Cortex of kidney (tissue), 1 donor: ENCODE measurements at places on chromosomes 13 and 19.

DNA sequence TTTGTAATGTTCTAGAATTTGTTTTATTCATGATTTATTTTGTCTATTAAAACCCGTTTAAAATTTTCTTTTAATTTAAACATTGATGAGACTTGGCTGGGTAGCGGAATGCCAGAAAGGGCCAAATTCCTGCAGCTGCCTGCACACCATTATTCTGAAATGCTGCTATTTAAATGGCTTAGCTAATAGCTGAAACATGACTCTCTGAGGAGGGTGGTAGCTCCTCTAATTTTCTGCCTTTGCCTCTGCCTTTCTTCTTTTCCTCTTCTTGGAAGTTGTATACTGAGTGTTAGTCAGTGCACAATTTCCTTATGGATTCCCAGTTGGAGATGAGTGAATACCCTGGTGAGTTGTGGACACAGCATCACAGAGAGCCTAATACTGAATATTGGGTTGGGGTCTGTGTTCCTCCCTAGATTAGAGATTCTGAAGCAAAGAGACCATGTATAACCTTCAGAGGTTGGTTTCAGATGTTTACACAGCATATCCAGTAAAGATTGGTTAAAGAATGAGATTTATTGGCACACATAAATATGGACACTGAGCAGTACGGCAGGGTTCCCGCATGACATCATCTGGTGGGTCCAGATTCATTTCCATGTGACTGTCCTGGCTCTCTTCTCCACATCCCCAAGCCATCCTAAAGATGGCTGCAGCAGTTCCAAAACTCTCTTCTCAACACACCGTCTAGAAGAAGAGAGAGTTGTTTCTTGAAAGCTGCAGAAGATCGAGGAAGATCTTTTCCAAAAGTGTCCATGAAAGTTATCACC lies 55.9 kb downstream of the MTUS2 start:
- no peak for DNase-seq

DNA sequence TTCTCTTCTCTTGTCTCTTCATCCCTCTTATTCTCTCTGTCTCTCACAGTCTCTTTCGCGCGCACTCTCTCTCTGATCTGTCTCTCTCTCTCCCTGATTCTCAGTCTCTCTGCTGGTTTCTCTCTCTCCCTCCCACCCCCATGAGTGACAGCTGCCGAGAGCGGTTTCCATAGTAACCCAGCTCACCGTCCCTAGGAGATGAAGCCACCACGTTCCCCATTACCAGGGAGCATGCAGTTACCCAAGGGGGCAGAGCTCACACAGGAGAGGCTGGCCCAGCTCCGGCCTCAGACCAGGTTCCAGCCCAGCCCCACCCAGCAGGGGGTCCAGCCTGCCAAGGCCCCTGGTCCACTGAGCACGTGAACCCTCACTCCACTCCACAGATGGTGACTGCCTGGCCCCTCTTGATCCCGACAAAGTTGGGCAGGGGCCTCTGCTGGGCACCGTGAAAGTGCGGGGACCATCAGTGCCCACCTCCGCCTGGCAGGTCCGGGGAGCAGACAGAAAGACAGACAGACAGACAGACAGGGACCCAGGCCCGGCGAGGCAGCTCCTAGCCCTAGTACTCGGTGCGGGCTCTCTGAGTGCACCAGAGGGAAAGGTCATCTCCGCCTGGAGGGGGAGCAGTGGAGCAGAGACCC lies 50.6 kb downstream of the CELF5 start:
- no peak for DNase-seq

DNA sequence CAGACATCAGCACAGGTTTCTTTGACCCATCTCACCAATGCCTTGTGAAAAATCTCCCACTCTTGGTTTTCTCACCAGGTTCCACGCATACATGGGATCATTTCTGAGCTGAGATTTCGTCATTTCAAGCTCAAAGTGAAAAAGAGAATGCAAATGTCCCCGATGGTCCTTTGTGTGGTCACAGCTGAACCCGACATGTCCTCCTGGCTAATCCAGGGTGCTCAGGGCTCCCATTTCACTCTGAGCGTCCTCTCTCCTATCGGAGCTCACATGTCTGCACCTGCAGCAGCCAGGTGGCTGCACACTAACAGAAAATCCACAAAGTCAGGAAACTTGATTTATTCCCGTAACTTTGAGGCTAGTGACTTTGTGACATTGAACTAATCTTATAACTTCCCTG lies 9.3 kb upstream of the CEACAM3 start:
- DNase-seq = no peak

- no peak for DNase-seq
These were observed 8.0 kb downstream of the C19orf25 start for GRCh38 chr19:1471010-1471514.

GRCh38 chr13:79973533-79973963 lies 367.4 kb downstream of the SPRY2 start:
- DNase-seq = no peak

DNA sequence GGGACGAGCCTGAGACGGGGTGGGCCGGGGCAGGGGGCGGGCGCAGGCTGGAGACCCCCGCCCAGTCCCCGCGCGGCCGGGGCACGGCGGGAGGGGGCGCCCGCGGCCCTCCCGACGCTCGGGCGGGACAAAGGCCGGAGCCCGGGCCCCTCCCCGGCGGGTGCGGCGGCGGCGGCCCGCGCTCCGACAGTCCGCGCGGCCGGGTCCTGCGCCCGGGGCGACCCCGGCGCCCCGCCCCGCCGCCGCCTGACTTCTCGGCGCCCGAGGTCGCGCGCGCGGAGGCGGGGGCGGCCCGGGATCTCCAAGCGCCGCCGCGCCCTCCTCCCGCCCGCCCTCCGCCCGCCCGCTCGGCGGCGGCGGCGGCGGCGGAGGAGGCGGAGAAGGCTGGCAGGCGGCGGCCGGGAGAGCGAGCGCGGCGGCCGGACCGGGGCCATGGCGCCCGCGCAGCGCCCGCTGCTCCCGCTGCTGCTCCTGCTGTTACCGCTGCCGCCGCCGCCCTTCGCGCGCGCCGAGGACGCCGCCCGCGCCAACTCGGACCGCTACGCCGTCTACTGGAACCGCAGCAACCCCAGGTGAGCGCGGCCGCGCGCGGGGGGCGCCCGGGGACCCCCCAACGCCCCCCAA lies at the start of gene EFNA2:
TSS of gene EFNA2 (plus strand) at position 137 of the 624 bp plus-strand sequence. CDS start at position 433, 296 bp downstream.
- no peak for DNase-seq

GRCh38 chr19:40270362-40271089 lies 14.6 kb downstream of the AKT2 start:
- DNase-seq = no peak

- no peak for DNase-seq
These were observed 6.2 kb downstream of the PEAK3 start for GRCh38 chr19:2275588-2276428.
